ENCODE measurements at places on chromosomes 11 and 22.

DNA sequence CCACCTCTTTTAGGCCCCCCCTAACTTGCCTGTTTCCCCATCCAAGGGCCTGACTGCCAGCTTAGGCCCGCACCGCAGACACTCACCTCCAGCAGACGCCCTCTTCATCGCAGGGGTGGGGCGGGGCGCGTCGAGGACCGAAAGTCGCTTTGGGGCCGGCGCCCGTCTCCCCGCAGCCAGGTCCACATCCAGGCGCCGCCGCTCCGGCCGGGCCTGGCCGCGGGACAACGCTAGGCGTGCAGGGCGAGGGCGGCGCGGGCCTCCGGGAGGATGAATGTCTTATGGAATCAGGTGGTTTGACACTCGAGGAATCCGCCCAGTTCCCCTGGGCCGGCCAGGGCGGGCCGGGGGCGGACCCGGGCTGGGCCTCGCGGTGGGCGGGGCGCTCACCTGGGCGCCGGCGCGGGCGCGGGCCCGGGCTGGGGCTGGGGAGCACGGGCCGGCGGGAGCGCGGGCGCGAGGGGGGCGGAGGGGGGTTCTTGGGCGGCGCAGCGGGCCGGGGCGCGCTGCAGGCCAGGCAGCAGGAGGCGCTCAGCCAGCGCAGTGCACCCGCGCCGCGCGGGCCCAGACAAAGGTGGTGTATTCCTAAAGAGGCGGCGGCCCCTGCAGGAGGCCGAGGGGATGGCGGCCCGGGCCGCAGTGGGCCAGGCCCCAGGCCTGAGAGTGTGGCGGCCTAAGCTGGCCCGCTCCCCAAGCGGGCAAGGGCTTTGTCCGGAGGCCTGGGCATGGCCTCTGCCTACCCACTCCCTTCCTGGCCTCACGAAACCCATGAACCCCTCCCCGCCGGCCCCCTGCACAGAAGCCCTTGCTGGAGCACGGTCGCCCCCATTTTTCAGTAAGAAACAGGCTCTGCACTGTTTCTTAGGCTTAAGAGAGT lies 177.6 kb downstream of the IGLL1 start:
- DNase-seq = no peak

GRCh38 chr11:123586568-123586967 lies 67.9 kb downstream of the SCN3B start:
- no peak for DNase-seq

GRCh38 chr11:78449866-78450265 lies 32.2 kb upstream of the GAB2 start:
- DNase-seq = no peak

DNA sequence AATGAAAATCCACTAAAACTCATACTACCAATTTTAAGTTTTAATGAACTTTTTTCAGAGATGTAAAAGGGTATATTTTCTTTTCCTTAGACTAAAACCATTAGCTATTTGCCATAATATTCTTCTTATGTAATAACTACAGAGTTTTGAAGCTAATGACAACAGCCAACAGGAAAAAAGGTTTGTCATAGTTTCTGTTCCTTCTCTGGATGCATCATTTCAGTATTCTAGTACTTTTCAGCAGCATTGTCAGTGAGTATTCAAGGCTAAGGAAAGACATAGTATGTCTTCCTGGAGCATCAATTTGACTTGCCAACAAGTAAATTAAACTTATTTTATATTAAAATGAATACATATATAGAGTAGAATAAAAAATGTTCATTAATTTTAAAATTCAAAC lies 166.0 kb downstream of the METTL15 start:
- DNase-seq = no peak

- DNase-seq = no peak
Measured at GRCh38 chr11:2467695-2468055, 22.9 kb downstream of the KCNQ1 start.

DNA sequence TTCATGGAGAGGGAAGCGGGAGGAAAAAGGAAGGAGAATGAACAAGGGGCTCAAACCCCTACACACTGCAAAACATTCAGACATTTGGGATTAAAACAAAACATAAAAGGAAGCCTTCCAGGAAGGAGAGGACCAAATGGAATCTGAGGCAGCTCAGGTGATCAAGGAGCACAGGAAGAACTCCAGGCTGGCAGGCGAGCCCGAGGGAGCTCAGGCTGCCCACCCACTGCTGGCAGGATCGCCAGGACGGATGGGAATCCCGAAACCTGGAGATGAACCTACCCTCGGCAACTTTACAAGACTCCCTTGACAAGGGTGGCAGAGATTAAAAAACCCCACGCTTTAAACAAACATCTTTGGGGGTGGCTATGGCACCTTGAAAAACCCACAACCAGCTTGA lies 5.0 kb upstream of the PYGM start:
- no peak for DNase-seq

DNA sequence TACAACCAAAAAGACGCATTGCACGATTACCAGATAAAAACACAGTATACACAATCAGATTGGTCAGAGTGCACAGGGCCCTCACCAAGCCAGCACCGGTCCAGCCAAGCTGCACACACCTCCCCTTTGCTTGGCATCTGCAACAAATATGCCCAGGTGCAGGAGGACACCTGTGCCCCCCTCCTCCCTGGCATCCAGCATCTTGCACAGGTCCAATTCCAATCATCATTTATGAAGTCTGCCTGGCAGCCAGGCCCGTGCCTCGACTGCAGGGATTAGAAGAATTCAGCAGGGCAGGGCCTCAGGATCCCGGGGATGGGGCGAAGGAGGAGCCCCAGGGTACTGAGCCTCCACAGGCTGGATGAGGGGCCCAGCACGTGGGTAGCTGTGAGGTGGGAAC lies 302.1 kb downstream of the CTTN start:
- no peak for DNase-seq

DNA sequence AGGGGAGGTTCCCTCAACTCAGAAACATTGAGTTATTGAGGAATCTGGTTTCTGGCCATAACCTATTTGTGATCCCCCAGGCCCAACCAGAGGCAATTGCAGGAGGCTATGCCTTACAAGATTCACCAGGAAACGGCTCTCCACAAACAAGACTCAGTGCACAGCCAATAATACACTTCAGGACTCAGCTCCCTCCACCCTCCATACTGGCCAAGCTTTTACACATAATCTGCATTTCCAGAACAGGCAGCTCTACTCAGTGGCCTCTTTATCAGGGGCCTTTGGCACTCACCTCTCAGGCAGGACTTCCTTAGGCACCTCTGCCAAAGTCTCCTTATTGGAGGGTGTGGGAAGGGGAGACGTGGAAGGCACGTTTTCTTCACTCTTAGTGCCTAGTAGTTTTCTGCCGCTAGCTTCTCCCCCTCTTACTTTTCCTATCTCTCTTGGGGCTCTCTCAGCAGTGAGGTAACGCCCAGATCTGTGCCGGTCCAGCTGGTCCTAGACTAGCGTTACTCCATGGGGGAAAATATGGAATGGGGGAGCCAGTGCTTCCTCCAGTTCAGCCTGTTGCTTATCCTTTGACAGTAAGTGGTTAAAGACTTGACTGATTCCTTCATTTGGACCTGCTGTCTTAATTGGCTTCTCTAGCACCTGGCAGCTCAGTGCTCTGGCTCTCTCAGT lies 62.8 kb upstream of the ANO3 start:
- no peak for DNase-seq

DNA sequence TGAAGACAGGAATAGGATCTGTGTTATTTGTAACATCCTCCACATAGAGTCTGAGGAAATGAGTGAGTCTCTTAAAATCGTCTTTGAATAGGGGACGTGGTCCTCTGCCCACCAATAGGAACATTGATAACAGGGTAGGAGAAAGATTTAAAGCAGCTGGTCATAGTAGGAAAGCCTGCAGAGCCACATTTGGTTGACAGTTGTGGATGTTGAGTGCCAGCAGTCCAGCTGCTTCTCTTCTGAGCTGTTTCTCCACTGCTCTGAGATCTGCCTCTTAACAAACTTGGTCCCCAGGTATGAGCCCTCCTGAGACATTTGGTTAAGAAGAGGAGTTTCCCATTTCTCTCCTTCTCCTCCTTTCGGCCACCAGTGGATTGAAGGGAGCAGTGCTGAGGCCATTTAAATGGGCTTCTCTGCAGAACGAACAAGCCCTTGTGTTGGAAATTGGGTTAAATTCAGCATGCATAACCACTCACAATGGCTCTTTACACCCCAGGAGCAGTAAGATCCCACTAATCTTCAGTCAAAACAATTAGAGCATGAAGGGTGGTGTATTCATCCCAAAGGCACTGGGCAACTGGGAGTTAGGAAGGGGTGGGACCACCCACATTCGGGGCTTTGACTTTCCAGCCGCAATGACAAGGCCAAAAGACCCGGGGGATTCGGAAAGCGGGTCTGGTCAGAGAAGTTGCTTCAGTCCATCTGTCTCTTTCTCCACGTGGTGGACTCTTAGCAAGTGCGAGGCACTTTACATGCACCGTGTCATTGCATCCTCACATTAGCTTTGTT lies 32.3 kb downstream of the MIAT start:
- no peak for DNase-seq

- DNase-seq = no peak
Measured at GRCh38 chr22:24894998-24895397, 51.5 kb downstream of the LHFPL7 start.

Data from T-helper 9 cell (primary cell).